ENCODE measurements at places on chromosomes 4 and X.

- no peak for DNase-seq
Observed at GRCh38 chr4:154454710-154455109, 36.9 kb downstream of the DCHS2 start.

GRCh38 chr4:152705903-152706302 is 26.1 kb upstream of the TMEM154 start:
- no peak for DNase-seq

GRCh38 chr4:39464886-39465501 is 6.1 kb downstream of the LIAS start:
- no peak for DNase-seq

DNA sequence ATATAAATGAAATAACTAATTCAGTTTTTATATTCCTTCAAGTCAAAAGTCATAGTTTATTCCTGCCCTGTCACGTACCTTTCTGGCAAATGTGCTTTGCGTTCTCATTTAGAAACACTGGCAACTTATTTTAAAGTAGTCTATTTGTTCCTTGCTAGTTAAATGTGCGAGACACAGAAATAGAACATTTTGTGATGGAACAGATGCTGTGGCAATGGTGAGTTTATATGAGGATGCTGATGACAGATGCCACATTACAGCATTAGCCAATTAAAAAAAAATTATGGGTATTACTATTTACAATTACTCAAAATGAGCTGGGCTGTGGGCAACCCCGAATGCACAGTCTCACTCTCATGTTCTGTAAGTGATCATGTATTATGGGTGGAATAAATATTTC is 26.1 kb upstream of the EPHA5 start:
- DNase-seq, result no peak

DNA sequence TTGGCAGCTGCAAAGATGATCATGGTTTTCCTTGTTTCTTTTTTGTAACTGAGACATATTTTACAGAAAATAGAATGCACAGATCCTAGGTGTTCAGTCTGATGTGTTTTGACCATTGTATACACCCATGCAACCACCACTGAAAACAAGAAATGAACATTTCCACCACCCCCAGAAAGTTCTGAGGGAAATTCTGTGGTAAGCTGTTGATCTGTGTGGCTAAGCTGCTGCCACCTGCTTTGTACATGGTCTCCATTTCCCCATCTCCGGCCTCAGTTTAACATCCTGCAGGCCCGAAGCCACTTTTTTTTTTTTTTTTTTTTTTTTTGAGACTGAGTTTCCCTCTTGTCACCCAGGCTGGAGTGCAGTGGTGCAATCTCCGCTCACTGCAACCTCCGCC is 65.3 kb downstream of the NYX start:
- no peak for DNase-seq

DNA sequence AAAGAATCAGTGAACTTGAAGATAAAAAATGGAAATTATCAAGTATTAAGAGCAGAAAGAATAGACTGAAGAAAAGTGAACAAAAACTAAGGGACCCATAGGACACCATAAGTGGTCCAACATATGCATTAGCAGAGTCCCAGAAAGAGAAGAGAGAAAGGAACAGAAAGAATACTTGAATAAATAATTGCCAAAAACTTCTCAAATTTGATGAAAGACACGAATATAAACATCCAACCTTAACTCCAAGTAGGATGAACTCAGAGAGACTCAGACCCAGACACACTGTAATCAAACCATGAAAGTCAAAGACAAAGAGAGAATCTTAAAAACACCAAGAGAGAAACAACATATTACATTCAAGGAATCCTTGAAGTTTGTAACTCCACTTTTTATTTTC is 35.7 kb downstream of the MORC4 start:
- DNase-seq, result no peak

GRCh38 chr4:18957716-18958115 is 936.2 kb upstream of the LCORL start:
- DNase-seq, result no peak

DNA sequence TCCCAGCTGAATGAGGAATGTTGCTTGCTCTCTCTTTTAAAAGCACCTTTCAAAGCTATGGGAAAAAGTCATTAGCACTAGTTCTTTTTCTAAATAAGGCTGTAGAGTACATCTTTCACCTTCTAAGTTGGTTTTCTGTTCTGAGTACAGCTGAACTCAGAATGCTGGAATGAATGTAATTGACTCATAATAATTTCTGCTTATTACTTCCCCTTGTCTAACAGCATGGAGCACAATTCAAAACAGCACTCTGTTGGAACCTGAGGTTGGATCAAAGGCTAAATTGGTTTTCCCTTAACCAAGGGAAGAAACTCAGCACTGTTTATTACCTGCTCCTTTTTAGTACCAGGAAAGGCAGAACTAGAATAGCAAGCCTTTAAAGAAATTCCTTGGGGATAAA is 33.5 kb upstream of the CYP2U1 start:
- DNase-seq, result no peak

DNA sequence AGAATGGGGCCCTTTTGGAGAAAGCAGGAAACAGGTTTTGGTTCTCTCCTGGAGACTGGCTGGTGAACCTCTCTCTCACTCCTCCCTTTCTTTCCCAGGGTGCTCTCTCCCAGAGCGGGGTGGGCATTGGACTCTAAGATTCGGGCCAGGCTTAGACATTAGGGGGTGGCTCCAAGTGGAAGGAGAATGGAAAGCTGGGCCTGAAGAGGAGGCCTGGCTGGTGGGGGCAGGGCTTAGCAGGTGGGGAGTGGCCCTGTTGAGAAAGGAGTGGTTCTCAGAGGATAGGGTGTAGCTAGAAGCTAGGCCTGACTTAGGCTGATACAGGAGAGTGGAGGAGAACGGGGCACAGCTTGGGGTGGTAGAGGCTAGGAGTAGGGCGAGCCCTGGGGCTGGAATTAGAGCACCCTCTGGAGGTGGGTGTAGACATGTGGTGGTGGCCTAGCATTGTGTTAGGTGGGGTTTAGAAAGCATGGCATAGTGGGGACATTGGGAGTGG is 5.7 kb downstream of the PLP2 start:
- DNase-seq, result no peak

- no peak for DNase-seq
Observed at GRCh38 chrX:53571494-53571893, 115.0 kb downstream of the HUWE1 start.

- peak; percentile 65 for DNase-seq
Observed at GRCh38 chr4:8228319-8229250, 29.5 kb downstream of the SH3TC1 start.

DNA sequence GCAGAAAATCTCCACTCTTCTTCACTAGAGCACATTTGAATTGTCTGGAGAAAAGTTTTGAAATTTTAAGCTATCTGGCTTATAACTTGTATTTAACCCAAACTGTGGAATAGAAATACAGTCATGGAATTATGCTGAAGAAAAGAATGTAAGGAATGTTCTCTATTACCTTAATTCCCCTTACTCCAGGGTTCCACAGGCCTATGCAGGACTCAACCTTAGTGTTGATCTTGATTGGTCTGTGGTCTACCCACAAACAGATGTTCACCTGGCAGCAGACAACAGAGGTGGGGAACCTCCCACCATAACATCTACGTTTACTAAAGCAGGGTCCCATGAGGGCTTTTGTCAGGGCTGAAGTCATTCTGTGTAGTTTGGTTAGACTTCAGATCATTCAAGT is 189.3 kb upstream of the GPRIN3 start:
- DNase-seq, result no peak

DNA sequence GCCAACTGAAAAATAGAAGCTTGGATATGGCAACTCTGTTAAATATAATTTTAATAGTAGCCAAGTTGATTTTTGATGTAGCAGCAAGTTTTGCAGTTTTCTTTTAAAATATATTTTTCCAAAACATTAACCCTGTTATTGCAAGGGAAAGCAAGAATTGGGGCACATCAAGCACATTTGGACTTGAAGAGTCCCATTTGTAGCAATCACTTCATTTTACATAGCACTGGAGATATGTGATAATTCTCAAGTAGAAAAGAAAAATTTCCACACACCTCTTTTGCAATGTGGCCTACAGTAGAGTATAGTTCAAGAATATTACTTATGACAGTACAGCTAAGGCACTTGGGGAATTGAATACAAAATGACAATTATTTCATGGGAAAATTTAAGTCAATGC is 1.9 kb upstream of the PPP4R3C start:
- no peak for DNase-seq

DNA sequence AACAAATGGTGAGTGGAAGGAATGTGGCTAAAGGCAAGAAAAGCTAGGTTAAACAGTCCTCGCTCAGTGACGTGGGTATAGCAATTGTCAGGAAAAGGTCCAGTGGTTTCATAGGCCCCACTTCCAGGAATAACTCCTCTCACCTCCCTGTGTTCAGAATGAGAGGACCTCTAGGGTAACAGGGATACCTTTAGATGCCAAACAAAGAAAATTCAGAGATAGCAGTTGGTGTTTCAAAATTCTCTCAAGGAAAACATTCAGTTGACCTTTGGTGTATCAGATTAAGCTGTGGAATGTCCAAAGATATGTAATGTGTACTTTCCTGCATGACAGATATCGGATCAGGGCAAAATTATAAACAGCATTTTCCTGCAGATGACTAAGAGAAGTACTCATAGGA is 155.9 kb downstream of the ARHGAP6 start:
- no peak for DNase-seq

DNA sequence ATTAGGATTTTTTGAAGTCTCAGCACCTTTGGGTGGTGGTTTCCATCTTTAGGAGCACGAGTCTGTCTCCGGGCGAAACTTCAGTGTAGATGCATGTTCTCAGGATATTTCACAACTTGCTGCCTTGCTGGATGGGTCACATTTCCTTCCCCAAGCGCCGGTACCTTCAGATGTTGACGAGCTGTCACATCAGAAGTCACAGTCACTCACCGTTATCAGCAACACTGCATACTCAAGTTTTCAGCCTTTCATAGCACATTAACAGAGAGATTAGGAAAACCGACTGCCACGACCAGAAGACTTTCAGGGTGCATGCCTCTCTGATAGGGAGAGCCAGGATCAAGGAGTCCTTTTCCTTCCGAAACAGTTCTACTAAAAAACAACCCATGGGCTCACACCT is 77.8 kb downstream of the SHROOM2 start:
- DNase-seq, result no peak

DNA sequence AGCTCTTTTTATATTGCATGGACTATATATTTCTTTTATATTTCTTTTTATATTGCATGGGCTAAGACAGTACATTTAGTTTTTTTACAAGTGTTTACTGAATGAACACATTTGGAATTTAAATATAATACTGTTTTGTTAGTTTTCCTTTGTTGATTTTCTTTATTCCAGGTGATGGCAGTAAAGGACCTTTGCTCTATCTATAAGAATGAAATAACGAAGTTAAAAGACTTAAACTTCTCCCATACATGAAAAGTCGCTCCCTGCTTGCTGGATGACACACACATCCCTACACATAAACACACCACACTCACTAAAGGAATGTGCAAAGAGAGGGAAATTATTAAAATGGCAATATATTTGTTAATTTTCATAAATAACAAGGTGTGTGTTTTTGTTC is 102.5 kb upstream of the ANXA10 start:
- DNase-seq, result no peak

GRCh38 chrX:149060921-149061320 is 444.2 kb downstream of the IDS start:
- no peak for DNase-seq

- DNase-seq, result no peak
Observed at GRCh38 chrX:15680401-15680800, 15.8 kb upstream of the CLTRN start.

DNA sequence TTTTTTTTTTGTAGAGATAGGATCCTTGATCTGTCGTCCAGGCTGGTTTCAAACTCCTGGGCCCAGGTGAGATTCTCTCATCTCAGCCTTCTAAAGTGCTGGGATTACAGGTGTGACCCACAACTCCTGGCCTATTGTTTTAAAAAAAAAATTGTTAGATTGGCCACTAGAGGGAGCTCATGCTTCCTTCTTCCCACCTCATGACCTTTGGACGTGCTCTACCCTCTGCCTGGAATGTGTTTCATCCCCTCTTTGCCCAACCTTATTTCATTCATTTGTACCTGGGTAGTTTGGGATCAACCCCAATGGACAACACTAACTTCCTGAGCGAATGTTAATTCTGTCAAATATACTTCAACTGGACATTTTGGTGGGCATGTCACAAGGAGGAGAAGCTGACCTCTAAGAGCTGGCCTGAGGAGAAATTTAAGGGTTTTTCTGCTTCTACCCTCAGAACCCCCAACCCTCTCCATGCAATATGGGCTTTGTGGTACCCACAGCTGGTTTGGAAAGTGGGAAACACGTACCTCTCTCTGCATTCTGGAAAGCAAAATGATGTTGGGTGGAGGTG is 6.4 kb downstream of the PPEF2 start:
- no peak for DNase-seq

DNA sequence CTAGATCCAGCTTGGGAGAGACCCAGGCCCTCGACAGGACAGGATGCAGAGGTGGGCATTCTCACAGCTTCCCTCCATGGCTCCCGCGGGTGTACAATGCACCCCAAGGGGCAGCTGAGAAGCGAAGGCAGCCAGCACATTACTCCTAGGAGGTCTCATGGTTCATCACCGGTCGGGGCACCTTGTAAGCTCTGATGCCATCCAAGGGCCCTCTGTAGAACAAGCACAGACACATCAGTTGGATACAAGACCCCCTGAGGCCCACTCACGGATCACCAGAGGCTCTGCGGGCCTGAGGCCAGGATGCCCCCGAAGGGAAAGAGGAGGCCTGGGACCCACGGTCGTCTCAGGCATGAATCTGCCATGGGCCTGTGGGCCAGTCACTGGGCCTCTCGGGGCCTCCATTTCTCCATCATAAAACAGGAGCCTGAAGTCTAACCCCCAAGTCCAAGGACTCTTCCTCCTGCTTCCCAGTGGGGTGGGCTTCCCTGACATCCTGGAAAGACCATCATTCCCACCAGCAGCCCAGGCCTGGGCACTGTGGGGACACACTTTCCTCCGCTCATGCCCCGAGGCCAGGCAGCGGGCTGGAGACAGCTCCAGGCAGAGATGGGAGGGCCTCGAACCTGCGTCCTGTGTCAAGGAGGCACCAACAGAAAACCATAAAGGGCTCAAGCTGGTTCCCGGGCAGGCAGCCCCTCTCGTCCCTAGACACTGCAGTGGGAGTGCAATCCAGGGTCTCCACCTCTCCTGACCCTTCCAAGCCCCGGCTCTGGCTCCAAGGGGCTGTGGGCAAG is 20.1 kb downstream of the HMX1 start:
- DNase-seq, result no peak
